ENCODE measurements at places on chromosomes 12 and 14.

- DNase-seq = no peak
These were observed 282.1 kb downstream of the RPS29 start for GRCh38 chr14:49303946-49304516.

DNA sequence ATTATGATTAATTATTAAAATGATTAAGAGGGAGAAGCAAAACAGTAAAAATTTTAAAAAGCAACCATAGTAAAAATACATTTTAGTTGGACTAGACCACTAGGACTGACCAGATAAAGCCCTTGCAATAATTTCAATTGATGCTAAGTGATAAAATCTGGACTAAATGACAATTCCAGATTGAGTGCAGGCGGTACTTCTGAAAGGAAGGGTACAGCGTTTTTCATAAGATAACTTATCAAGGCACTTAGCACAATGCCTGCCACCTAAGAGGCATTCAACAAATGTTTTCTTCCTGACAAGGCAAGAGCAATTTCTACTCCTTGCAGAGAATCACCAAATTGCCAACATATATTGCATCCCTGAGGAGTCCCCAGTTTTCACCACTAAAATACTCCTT is 37.7 kb upstream of the OAS1 start:
- DNase-seq = no peak

GRCh38 chr14:99262977-99263448 is 9.0 kb downstream of the BCL11B start:
- DNase-seq = no peak

- no peak for DNase-seq
These were observed 234.1 kb downstream of the BCL11B start for GRCh38 chr14:99037777-99038430.

DNA sequence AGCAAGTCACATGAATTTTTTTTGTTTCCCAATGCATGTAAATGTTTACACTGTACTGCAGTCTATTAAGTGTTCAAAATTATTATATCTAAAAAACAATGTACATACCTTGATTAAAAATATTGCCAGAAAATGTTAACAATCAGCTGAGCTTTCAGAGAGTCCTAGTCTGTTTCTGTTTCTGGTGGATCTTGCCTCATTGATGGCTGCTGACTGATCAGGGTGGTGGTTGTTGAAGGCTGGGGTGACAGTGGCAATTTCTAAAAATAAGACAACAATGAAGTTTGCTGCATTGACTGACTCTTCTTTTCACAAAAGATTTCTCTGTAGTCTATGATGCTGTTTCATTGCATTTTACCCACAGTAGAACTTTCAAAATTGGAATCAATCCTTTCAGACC is 16.6 kb upstream of the KLRD1 start:
- no peak for DNase-seq

GRCh38 chr14:77240336-77240915 is 30.6 kb downstream of the NGB start:
- no peak for DNase-seq

DNA sequence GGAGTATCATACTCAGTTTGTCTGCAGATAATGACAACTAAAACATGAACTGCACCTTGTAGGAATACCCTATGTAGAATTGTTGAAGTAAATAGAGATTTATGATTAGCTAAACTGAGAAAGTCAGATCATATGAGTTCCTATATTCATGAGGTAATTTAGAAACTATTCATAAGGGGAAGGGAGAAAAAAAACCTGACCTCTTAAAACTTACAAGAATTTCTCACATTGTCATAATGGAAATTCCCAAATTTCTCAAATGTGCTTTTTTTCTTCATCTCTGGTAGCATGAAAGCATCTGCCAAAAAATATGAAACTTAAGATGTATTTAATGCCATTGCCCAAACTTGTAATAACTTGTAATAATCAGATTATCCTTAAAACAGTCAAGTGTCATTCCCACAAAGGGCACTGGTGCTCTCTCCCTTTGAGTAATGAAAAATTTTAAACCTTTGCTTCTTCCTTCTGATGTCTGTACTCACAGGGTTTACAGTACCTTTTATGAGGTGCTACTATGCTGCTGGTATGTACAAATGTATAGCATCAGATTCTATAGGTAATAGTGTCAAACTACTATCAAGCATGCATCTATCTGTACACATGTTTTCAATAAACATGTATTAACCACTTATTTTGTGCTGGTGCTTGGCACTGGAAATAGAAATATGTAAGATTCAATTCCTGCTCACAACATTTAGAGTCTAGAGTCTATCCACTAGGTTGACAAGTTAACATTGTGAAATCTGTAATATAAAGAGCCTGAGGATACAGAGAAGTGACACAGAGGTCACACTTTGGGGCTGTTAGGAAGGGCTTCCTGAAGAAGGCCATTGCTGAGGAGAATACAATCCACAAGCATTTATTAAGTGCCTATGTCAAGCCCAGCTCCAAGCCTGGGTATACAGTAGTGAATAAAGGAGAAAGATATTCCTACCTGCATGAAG is 17.4 kb upstream of the DRAM1 start:
- DNase-seq = no peak

DNA sequence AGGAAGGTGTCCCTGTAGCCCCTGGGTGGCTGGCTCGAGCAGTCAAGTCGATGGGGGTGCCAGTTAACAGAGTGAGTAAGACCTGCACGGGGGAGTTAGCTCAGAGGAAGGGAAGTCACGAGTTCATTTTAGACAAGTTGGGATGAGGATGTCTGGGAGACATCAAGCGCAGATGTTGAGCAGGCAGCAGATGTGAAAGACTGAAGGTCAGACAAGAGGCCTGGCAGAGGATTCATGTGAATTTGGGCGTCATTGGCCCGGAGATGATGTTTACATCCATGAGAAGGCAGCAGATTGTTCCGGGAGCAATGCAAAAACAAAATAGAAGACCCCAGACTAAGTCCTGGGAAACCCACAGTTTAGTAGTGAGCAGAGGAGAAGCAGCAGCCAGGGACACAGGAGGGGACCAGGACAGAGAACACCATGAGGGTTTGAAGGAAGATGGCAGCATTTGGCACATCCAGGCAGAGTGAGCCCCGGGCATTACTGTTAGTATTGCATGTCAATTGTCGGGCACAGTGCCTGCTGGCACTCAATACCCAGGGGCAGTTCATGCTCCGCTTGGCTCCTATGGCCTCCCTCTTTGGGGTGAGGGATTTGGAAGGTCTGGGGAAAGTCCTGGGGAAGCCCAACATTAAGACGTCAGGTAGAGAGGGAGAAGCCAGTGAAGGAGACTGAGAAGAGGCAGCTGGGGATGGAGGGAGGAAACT is 15.1 kb downstream of the LTBP2 start:
- DNase-seq = no peak

DNA sequence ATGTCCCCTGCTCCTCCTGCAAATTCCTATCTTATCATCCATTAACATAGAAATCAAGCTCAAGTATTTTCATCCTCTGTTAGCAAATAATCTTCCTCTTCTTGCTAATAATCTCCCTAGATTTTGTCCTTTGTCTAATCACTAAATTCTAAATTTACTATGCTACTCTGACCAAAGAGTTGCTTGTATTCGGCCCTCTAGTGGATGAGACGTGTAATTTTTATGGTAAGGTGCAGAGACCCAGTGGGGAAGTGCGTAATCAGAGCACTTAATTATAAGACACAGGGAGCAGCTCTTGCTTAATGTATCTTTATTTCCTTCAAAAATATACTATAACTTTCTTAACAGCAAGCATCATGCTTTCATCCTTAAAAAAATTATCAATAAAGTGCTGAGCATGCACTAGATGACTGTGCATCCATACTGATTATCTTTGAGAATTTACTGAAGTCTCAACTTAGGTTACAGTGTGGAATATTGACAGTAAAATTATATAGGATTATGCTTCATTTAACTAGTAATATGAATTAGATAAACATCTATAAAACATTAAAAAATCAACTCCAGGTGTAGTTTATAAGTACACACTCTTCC is 212.6 kb downstream of the SLC16A7 start:
- peak; percentile 30 for DNase-seq

DNA sequence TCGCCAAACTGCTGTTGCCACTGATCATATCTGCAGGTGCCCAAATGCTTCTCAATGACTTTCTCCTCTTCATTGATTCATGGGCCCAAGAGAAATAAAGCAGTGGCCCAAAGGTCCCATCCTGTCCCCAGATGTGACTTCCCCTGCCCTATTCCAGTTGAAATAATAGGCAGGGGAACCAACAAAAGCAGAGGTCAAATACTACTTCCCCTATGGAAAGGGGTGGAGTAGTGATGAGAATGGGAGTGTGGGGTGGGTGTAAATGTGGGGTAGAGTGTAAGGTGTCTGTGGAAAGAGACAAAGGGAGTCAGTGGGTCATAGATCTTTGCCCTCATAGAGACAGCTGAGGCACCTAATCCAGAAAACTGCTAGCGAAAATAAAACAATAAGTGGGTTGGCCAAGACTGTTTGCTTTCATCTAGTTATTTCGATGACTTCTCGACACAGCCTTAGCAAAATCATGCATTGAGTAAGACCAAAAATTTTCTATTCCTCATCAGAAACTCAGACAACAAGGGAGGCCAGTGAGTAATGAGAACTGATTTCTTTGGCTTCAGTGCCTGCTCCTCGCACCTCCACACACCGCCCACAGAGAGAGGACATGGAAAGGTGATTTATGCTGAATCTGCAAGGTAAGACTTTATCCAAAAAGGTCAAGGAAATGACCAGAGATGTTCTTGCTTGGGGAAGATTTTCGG is 10.9 kb upstream of the IL22 start:
- DNase-seq = no peak

DNA sequence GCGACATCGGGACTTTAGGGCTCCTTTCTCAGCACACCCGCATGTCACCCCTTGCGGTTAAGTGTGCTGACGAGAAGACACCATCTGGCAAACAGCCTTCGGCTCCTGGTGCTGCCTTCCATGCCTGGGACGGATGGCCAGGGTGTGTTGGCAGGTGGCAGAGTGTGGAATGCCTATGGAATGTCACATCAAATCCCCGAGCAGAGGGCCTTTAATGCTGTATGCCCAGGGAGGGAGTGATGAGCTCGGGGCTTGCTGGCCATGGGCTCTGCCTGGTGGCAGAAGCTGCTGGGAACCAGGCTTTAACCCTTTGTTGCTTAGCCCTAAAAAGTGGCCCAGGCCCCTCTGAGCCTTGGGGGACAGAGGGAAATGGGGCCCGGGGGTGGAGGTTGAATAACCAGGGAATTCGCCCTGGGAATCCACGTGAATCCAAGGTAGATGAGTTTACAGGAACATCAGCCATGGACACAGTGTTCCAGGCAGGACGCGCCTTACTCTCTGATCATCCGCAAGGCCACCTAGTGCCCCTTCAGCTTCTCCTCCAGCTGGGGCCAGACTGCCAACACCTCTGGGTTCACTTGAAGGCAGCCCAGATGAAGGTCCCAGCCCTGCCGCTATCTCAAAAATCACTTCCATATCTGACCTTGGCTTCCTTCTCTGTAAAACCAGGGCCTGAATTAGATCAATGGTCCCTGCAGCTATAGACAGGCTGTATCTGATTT is 17.4 kb downstream of the FAM181A start:
- no peak for DNase-seq

DNA sequence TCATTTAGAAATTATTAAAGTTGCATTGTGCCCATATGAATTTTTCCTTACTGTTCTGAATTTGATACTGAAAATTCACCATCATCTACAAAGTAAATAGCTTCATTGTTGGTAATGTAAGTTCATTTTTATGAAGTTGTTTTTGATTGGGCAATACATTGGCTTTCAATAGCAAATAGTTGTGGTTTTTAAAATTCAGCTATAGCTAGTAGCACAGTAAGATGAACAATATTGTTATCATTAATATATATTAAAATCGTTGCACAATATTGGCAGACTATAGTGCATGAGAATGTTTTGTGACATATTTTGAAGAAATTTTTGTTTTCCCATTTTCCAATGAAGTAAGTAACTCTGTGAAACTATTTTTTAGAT is 575.0 kb downstream of the PRKD1 start:
- no peak for DNase-seq

- no peak for DNase-seq
These were observed 69.3 kb downstream of the RIN3 start for GRCh38 chr14:92582706-92583452.

DNA sequence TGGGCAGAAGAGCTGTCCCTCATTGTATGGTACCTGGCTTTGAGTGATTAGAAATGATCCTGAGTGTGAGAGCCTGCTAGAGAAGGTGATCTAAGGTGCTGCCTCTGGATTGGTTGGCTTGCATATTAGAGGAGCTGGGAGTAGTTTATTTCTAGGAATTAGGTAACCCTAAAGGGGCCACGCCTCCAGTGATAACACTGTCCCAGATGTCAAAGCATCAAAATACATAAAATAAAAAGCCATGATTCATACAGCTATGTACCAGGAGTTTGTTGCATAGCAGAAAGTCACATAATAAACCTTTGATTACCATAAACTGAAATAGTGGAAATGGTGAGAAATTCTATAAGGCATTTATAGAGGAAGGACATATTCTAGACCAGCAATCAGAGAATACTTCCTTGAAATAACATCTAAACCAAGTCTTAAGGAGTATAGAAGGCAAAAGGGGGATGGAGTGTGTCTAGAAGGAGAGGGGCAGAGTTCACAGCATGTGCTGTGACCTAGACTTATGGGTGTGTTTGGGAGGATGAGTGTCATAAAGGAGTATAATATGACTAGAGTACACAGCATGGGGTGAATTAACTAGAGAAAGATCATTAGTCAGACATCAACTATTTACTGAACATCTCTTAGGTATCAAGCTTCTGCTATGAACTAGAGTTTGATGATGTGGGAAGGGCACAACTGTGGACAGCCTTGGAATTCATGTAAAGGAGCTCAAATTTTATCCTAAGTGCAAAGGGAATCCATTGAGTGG is 686.4 kb downstream of the GALC start:
- DNase-seq = no peak

DNA sequence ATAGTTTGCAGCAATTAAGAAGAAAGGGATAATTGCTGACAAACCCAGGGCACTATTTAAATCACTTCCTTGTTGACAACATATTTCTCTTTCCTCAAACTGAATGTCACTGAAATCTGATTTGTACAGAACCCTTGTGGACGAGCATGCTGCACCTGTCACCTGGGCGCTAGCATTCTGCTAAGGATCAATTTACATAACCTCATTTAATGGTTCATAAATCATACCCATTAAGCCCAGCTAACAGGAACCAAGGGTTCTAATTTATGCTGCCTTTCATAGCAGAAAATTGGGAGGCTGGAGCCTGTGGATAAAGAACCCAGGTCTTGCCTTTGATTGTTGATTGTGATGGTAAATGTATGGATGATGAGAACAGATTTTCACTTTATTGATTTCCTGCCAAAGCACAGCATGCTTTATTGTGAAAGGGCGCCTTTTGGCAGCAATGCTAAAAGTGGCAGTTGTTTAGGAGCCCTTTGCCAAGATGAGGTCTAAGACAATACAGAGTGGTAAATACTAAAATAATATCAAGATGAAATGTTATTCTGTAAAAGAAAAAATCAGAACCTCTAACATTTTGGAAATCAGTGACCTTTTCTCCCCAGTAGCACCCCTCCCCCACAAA is 95.4 kb downstream of the NKX2-1 start:
- DNase-seq = no peak

- DNase-seq = no peak
These were observed 30.2 kb downstream of the KCTD10 start for GRCh38 chr12:109446869-109447268.

GRCh38 chr14:90303473-90303872 is 28.3 kb downstream of the NRDE2 start:
- DNase-seq = no peak

- no peak for DNase-seq
These were observed 9.7 kb upstream of the ATL1 start for GRCh38 chr14:50550294-50550693.
